Activated naive CD8-positive, alpha-beta T cell treated with anti-CD3 and anti-CD28 coated beads, Interleukin-2, amount 10 ng/mL, durations not matched to agents 7 days and 5 days (primary cell): ENCODE measurements at places on chromosomes 2 and 18. TPM values are rescaled to one million over a fixed set of nuclear protein-coding genes. Genes with fewer than 3 reads are reported as not detected.
A peak's percentile ranks its signal among the peaks of the same experiment; 100 is the strongest.

DNA sequence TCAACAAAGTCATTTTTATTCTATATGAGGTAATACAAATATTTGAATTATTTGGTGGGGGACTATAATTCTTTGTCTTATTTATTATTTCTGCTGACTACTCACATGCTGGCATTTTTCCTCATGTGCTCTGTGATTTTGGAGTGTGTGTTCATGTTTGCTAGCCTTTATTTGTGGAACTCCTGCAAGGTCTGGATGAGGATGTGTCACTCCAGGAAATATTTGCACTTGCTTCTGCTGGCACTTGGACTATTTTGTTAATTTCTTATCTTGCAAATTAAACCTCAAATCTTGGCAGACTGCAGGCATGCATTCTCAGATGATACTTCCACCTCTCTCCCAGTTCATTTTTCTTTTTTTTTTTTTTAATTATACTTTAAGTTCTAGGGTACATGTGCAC, 34.1 kb downstream of the POLI start:
- DNase-seq, result no peak

- DNase-seq, result no peak
Measured at GRCh38 chr18:6119761-6120160, 224.4 kb upstream of the TMEM200C start.

DNA sequence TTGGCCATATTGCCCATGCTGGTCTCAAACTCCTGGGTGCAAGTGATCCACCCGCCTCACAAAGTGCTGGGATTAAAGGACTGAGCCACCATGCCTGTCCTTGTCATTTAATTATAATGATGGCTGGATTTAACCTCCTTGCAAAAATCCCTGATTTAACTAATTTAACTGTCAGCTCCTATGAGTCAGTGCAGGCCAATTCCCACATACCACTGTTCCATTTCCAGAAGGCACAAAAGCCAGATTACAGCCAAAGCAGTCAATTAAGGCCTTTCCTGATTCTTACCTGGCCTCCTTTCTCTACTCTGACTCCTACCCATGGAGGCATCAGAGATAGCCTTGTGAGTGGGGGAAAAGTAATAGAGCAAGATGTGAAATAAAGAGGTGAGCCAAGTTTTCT, 12.3 kb upstream of the SLC35F5 start:
- DNase-seq, result no peak

- DNase-seq, result no peak
Measured at GRCh38 chr18:8249811-8250210, 359.4 kb upstream of the RAB12 start.

- peak; percentile 66 for DNase-seq
Measured at GRCh38 chr2:165794536-165794928, 485 bp upstream of the GALNT3 start.

DNA sequence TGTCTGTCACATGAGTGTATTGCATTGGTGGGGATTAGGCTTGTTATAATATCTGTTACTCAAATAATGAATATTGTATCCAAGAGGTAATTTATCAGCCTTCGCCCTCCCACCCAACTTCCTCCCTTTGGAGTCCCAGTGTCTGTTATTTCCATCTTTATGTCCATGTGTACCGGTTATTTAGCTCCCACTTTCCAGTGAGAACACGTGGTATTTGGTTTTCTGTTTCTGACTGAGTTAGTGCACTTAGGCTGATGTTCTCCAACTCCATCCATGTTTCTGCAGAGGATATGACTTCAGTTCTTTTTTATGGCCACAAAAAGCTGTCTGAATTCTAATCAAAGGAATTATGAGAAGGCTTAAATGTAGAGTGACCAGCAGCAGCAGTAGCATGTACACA, 104.0 kb upstream of the ARHGAP28 start:
- DNase-seq, result no peak

DNA sequence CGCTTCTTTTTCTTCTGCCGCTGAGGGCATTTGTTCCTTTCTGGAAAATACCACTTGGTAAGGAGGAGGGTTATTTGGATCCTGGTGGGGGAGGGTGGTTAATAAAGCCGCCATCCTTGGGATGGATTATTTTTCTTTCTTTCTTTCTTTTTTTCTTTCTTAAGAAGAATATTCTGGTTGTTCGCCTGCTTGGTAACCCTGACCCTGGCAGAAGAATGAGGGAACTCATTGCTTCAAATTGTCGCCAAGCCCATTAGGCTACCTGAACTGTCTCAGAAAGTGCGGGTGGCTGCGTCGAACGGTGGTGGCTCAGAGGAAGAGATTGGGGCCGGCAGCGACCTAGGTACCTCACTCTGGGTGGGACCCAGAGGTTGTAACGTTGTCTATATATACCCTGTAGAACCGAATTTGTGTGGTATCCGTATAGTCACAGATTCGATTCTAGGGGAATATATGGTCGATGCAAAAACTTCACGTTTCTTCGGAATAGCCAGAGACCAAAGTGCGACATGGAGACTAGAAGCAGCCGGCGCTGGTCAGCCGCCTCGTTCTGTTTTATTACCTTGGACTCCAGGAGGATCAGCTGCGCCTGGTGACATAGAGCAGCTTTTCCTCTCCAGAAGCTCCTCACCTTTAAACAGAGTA, 1.3 kb upstream of the HOXD4 start:
- DNase-seq, result no peak

Gene NT5DC4
- total RNA-seq, result not detected

Gene C1GALT1C1L
- total RNA-seq, result not detected
